ENCODE measurements at places on chromosomes 2 and 18. TPM values are rescaled to one million over a fixed set of nuclear protein-coding genes. Genes with fewer than 3 reads are reported as not detected.

The NTSR2 gene
- not detected for total RNA-seq

The ANKRD30B gene
- not detected for total RNA-seq

The DQX1 gene
- total RNA-seq = 0.50 TPM

The RTP5 gene
- total RNA-seq = 1.7 TPM

The ZAP70 gene
- 71.0 TPM for total RNA-seq

The OST4 gene
- 197 TPM for total RNA-seq

The DTNA gene
- 20.8 TPM for total RNA-seq

The FAM110C gene
- 0.83 TPM for total RNA-seq

The CRYGB gene
- total RNA-seq = not detected

The ATOH8 gene
- 17.2 TPM for total RNA-seq

The GRP gene
- not detected for total RNA-seq

The CACNB4 gene
- total RNA-seq = 4.1 TPM

The FOXI3 gene
- not detected for total RNA-seq

The PLA2R1 gene
- total RNA-seq = 9.1 TPM

The EN1 gene
- not detected for total RNA-seq

The HOXD13 gene
- total RNA-seq = not detected

The TLX2 gene
- not detected for total RNA-seq

The DPYSL5 gene
- not detected for total RNA-seq

The NRP2 gene
- total RNA-seq = 33.2 TPM

The RBM44 gene
- total RNA-seq = 0.91 TPM

The HRH4 gene
- total RNA-seq = not detected

The SERPINB10 gene
- 0.79 TPM for total RNA-seq

The CIB4 gene
- total RNA-seq = not detected

The ARHGEF4 gene
- total RNA-seq = not detected

The SLC4A5 gene
- total RNA-seq = 3.9 TPM

The LIMS4 gene
- 1.4 TPM for total RNA-seq

The TYW5 gene
- total RNA-seq = 10.0 TPM

The TIA1 gene
- 123 TPM for total RNA-seq

The KDSR gene
- 36.0 TPM for total RNA-seq

The MBD1 gene
- total RNA-seq = 89.1 TPM

The ALK gene
- 0.28 TPM for total RNA-seq

Measured in spleen (tissue), 13 donors.